ENCODE measurements at places on chromosomes 13 and 19. TPM values are rescaled to one million over a fixed set of nuclear protein-coding genes. Genes with fewer than 3 reads are reported as not detected.

DNA sequence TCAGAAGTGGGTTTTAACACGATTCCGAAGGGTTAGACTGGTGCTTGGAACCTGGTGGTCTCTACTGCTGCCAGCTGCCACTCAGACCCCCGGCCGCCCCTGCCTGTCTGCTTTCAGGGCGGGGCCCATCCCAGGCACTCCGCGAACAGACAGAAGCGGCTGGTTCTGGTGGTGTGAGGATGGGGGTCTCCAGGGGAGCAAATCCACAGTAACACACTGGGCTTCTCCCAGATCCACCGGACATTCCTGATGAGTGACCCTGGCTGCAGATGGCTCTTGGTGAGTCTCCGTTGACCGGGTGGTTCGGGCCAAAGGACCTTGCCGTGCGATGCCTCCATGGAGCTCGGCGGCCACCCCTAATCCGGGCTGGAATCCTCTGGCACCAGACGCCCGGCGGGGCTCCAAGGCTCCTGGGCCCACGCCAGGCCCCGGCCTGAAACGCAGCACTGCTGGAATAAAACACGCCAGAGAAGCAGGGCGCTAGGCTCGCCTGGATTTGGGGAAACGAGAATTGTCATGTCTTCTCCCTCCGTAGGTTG is 2.1 kb upstream of the PTBP1 start:
- DNase-seq, result peak; percentile 52

GRCh38 chr19:39405958-39406655 is 540 bp upstream of the ZFP36 start:
- DNase-seq, result no peak

DNA sequence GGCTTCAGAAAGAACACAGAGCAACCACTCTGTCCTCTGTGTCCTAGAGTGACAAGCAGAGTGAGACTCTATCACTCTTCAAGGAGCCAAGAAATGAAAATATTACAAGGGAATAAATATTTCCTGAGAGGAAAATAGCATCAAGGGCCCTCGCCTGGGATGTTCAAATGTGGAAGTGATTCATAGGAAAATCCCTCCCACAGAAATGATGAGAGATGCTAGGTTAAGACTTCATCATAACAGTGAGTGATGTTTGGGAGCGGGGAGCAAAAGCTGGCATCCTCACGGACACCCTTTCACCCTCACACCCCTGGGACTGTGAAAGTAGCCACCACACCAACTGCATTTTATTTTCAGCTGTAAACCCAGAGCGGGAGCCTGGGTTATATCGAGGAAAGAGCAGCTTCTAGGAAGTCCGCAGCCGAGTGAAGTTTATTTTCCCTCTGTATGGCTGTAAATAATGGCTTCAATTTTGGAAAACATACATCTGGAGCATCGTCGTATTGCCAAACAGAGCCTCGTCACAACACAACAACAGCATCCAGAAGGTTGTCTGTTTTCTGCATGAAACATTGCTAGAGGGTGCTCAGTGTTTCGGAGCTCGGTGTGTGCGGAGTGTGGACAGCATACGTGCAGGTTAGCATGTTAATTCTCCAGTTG is 54.8 kb downstream of the DLEU7 start:
- DNase-seq, result no peak

- no peak for DNase-seq
These were observed 157.4 kb upstream of the SOX1 start for GRCh38 chr13:111909501-111909900.

DNA sequence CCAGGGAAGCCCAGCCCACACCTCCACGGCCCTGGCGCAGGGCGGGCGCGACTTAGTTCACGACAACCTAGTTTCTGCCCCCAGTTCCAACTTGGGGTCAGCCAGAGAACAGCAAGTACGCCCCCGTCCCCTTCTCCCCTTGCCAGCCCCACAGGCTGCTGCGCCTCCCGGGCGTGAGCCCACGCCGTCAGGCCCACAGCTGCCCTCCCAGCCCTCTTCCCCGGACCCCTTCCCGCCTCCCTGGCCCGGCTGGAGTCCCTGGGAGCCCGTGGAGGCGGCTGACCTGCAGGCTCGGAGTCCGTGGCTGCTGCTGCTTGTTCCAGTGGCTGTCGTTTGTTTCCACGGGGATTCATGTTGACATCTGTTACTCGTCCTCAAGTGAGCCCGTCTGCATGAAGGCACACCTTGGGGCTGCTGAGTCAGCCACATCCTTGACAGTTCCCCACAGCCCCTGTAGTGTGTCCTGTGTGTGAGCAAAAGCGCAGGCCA is 86.0 kb downstream of the ATP11A start:
- DNase-seq, result no peak

- DNase-seq, result peak; percentile 60
These were observed 61.2 kb upstream of the WDFY2 start for GRCh38 chr13:51523082-51523518.

GRCh38 chr13:52348983-52349780 is 56.8 kb downstream of the THSD1 start:
- peak; percentile 74 for DNase-seq

GRCh38 chr13:46006688-46007452 is 45.7 kb downstream of the ZC3H13 start:
- DNase-seq, result no peak

DNA sequence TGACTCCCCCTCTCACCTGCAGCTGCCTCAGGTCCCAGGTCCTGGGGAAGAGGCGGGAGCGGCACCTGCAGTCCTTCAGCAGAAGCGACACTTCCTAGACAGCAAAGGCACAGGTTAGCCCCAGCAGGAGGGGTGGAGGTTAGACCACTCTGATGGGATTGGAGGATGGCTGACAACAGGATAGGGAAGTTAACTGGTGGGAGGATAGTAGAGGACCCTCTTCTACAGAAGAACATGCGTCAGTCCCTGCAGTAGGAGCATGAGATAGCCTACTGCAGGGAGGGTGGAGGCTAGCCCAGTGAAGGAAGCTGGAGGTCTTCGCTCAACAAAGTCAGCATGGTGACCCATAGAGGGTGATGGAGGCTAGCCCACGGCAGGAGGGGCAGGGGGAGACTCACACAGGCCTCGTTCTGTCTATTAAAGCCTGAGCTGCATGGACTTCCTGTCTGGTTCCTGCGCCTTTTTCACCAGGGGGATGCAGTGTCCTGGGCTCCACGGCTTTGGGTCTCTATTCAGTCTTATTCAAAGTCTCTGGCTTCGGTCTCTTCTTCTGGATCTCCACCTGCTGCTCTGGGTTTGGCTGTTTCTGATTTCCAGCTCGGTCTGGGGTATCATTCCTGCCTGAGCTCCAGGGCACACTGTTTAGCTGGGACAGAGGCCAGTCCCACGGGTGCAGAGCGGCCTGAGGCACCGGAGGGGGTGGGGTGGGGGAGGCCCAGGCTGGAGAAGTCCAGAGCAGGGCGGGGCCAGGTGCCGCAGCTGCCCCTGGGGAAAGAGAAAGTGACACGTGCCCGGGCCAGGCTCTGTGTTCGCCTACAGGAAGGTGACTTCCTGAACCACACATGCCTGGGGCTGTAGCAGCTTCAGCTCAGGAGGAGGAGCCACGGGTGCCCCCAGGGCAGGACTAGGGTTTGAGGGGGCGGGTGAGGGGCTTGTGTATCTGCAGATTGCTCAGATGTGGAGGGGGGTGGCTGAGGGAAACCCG is 7.3 kb downstream of the IFNL3 start:
- no peak for DNase-seq

DNA sequence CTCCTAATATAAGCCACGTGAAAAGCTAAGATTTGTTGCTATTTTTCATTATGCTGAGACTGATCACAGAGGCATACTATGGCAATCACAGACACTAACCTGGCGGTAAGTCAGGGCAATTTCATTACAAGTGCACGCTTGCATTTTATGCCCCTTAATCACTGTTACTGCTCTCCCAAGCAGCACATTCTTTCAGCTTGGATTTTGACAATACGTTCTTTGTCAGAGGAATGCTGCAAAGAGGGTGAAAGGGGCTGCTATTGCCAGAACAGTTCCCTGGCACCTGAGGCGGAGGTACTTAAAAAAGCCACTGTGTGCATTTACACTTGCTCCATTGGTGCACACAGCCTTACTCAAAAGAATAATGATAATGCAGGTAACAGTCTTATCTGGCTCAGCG is 346.6 kb downstream of the RFC3 start:
- no peak for DNase-seq

DNA sequence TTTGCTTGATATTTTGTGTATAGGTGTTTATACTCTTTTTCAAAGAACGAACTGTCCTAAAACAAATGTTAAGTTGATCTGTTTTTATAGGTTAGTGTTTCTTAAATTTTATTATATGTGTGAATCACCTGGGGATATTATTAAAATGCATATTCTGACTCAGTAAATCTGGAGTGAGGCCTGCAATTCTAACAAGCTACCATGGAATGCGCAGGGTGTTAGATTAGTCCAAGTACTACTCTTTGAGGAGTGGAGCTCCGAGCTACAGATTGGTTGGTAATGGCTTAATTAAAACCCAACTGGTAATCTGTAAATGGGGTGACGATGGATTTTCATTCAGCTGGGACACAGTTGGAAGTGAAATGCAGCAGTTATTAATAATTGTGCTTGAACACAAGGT is 214.1 kb upstream of the UFM1 start:
- no peak for DNase-seq

GRCh38 chr19:16076154-16076957 is at the start of gene TPM4:
Gene TPM4, plus strand, starts transcription at chr19:16076495. Its CDS starts 71 bp downstream, at chr19:16076566.
- peak; percentile 96 for DNase-seq

The ZNF626 gene
- 7.1 TPM for total RNA-seq

The ABHD8 gene
- 12.5 TPM for total RNA-seq

The CPAMD8 gene
- 2.5 TPM for total RNA-seq

The ZNF534 gene
- total RNA-seq, result not detected

The ADM5 gene
- 0.63 TPM for total RNA-seq

The ZNF90 gene
- 1.4 TPM for total RNA-seq

Measured in fibroblast of the aortic adventitia (primary cell).